CD4-positive, alpha-beta T cell (primary cell): ENCODE measurements at places on chromosomes 11 and 22.

GRCh38 chr22:43127166-43127908 lies 15.9 kb downstream of the MCAT start:
- no peak for DNase-seq

- DNase-seq = no peak
Measured at GRCh38 chr11:109993786-109994185, 99.4 kb upstream of the ZC3H12C start.

DNA sequence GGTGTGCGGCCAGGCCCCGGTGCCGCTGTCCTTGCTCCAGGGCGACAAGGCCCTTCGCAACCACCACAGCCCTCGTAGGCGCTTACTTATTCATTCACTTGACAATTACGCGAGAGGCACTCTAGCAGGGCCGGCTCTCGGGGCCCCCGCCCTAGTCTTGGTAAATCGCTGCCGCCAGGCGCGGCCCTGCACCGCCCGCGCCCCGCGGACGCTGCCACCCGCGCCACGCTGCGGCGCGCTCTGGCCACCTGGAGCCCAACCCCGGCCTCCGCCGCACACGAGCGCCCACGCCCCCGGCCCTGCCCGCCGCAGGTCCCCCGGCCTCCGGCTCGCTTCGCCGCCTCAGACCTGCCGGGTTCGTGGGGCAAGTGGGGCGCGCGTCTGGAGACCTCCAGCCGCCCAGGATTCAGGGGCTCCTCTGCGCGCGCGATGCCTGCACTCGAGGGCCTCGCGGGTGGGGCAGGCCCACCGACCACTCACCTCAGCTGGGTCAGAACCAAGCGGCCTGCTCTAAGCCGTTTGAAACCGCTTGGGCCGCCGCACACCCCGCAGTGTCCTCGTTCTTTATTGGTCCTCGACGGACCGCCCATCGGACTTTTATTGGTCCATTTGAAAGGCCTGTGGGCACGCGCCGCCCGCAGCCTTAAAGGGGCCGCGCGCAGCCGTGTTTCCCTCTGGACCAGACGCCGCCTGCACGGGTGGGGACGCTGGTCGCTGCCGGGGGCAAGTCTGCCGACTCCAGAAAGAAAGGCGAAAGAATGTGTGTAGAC lies at the start of gene CKAP5:
Gene CKAP5 (minus strand): TSS at position 541 of the 770 bp plus-strand sequence. CDS start 25,049 bp downstream, outside the sequence.
- peak; percentile 79 for DNase-seq

DNA sequence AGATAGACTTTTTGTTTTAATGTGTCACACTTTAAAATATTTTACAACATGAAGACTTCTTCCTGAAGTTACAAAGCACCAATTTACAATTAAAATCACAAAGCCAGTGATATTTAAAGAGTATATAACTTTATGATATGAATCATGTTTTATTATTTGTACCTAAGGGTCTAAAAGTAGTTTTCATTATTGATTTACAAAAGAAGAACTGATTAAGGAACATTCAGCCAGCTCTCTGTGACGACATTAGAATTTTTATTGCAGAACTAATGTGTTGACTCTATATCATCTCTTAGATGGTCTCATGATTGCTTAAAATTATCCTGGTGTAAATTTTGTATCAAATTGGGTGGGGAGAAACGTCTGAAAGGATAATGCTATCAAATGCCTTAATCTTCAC lies 82.8 kb upstream of the ALKBH3 start:
- no peak for DNase-seq

GRCh38 chr11:28836285-28837081 lies 728.3 kb downstream of the METTL15 start:
- DNase-seq = no peak

- DNase-seq = no peak
Measured at GRCh38 chr11:19800162-19800561, 87.5 kb downstream of the NAV2 start.

DNA sequence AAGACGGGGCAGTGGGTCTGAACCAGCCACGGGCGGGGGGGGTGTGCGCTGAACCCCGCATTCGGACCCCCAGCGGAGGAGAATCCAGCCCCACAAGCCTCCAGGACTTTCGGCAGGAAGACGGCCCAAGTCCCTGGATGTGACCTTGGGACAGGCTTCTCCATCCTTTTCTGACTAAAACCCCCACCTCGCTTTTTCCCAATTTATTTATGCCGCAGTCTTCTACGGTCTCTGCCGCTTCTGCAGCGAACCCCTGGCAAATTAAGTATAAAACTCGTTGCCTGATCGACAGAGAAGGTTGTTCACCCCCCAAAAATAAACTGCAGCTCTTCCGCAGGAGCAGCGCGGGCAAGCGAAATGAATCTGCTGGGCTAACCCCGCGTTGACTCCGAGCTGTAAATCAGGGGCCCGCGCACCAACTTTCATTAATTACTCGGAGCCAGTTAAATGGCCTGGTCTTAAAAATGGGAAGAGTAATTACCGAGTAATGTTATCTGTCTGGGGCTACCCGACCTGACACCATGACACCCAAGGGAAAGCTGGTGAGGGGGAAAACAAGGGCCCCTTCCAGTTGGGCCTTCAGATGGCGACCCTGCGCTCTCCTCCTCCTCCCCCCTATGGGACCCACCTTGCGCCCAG lies 6.6 kb downstream of the WT1 start:
- DNase-seq = no peak

DNA sequence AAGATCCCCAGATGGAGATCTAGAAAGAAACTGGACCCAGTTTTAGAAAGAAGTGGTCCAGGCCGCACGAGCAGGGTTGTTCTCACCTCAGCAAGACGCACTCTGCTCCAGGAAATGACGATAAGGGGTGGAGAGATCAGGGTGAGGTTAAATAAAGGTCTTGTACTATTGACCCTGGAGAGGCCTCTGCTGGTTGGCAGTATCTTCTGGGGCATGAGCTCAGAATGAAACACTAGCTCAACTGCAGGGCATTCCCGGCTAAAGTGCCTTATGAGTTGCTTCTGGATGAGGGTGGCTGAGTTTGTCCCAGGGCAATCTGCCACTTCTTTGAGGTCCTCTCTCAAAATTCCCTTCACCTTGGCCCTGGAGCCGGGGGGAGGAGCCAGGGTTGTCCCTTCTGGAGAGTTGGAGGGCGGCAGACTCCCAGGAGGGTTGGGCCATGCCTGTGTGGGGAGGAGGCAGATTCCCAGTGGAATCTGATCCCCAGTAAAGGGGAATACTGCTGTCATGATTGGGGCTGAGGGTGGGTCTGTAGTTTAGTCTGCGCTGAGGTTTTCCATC lies 10.9 kb downstream of the USP2 start:
- no peak for DNase-seq

DNA sequence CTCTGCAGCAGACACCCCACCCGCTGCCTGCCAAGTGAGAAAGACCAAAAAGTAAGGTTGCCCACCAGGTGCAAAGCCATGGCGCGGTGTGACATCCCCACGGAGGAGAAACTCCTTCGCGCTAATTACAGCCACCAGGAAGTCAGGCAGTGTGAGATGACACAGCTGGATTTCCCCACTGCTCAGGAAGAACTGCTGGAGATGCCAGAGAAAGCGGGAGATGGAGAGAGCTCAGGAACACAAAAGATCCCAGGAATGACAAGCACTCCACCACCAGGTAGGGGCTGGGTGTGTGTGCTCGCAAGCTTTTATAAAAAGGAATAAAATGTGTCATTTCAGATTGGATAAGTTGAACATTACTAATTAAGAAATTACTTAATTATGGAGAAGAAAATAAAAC lies 292.7 kb downstream of the OPCML start:
- DNase-seq = no peak

DNA sequence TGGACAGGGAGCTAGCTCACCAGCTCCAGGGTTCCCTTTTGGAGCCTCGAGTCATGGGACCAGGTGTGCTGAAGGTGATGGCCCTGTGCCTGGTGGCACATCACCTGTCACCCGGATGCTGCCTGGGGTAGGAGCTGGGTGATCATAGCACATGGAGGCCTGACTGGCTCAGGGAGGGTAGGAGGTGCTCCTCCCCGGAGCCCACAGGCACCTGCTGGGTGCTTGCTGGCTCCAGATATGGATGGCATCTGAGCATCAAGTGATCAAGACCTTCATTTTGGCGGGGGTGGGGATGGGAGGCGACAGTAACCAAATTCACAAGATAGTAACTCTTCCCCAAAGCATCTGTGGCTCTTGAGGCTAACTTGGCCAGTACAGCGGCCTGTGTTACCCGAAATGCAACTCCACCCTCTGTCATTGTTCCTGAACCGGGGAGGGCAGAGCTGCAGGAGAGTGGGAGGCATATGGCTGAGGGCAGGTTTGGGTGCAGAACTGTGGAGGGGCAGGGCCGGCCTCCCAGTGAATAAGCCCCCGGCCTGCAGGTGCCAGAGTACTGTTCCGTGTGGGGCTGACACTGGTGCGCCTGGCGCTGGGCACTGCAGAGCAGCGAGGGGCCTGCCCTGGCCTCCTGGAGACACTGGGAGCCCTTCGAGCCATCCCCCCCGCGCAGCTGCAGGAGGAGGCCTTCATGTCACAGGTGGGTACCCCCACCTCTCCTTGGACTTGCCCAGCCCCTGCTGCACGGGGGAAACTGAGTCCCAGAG lies 4.7 kb downstream of the TBC1D10C start:
- DNase-seq = no peak

DNA sequence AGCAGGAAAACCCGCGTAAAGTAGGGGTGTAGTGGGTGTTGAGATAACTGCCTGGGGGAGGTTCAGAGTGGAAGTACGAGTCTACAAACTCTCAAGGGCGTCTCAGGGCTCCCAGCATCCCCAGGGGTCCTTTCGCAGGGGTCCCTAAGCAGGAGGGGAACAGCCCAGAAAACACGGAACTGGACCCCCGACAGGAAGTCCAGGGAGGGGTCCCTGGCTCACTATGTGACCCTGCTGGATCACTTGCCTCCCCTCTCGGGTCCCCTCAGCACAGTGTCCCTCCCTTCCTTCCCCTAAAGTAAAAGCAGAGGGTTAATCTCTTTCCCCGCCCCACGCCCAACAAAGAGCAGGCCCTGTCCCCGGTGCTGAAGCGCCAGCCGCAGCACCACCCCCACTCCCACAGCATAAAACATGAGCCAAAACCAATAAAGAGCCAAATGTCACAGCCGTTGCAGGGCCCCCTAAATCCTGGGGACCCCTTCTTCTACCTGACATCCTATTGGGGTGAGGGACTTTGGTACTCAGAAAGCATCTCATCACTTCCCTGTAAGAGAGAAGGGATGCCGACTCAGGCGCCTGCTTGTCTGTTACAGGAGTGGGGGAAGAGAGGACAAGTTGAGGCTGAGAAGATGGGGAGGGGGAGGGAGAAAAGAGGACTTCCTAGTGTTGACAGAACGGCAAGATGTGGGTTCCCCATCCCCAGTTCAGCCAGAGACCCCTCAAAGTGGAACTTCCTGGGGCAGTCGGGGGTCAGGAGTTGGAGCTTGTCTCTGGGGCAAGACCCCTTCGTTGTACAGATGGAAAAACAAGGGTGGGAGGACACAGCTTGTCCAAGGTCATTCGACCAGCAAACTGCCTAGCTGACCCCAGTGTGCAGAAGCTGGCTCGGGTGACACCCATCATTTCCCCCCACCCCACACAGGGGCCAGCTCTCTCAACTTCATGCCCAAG lies 1.4 kb upstream of the NEFH start:
- peak; percentile 24 for DNase-seq

DNA sequence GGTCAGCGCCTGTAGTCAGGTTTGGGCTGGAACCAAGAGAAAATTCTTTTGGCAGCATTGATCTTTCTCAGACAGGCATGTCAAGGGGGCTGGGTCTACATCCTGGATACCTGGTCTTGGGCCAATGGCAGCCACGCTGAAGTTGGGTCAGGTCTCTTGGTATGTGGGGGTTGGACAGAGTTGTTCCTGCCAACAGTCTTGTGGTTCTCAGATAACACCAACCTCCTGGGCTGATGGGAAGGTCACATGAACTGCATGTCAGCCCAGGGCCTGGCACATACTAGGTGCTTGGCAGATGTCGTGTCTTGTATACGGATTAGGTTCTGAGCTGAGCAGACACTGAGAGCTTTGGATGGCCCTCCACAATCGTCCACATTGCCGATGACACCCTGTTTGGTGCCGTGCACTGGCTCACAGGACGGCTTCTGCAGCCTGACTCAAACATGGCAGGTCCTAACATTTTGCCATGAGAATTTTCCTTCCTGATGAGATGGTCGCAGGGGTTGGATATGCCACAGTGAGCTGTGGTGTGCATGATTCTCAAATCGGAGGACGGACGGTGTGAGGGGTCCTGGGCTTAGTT lies 42.0 kb downstream of the FBLN1 start:
- DNase-seq = no peak

- no peak for DNase-seq
Measured at GRCh38 chr22:38222797-38223119, 21.0 kb downstream of the MAFF start.

DNA sequence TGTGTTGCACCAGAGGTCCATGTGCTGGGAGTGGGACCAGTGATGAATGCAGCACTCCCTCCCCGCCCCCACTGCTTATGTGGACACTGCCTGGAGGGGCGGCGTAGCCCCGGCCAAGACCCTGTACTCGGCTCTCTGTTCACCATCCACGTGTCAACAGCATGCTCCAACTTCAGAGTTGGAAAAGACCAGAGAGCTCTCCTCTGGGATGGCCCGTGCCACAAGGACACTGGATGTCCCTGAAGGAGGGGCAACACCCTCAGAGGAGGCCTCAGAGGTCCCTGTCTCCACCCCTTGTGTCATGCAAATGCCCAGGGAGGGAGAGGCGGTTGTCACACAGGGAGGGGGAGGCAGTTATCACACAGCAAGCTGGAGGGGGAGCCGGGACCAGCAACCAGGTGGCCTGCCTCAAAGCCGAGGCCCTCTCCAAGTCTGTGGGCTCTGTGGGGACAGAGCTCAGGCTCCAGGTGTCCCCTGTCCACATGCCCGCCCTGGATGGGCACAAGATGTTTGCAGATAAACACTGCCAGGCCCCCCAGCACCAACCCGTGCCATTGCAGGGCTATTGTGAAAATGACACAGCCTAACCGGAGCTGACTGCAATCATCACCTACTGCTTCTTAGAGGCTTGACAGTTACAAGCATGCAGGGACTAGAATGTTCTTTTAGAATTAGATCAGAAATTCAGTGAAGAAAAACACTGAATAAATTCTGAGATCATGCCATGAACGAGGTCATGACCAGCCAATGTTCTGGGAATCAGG lies 121.1 kb downstream of the PHF21B start:
- DNase-seq = no peak

- DNase-seq = no peak
Measured at GRCh38 chr11:122414406-122415018, 241.0 kb upstream of the UBASH3B start.

DNA sequence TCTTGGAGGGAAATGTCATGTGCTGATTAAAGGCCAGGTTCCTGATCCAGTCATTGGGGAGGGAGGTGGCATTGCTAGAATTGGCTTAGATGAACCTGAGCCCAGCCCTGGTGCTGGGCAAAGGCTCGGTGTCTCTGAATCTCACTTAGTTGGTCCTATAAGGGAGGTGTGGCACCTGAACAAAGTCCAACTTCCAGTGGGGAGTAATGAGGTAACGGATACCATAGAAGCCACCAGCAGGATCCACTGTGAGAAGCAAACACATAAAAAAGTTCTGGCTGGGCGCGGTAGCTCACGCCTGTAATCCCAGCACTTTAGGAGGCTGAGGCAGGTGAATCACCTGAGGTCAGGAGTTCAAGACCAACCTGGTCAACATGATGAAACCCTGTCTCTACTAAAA lies 26.6 kb downstream of the PRDM11 start:
- DNase-seq = no peak
